M059J (cell line): ENCODE measurements at places on chromosomes 3 and 15. TPM values are rescaled to one million over a fixed set of nuclear protein-coding genes. Genes with fewer than 3 reads are reported as not detected.

Gene ANKUB1
- total RNA-seq, result not detected in 2 replicates

Gene UBAP1L
- total RNA-seq, result 0.10 and 0.12 TPM in 2 replicates

Gene RTP4
- 38.1 and 42.8 TPM in 2 replicates for total RNA-seq

DNA sequence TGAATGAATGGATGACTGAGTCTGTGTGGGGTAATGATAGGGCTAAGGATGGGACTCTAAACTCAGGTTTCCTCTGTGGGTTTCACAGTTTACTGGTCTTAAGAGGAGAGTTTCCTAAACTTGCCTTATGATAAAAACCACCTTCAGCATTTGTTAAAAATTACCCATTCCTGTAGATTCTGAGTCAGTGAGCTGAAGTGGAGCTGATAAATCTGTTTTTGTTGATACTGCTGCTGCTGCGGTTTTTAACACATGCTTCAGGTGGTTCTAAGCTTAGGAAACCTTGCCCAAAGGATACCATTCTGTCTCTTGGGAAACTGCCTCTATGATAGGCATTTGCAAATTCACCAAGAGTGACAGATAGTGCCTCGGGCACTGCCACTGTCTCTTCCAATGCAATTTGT is 52.6 kb downstream of the MECOM start:
- DNase-seq, result peak; percentile 38

DNA sequence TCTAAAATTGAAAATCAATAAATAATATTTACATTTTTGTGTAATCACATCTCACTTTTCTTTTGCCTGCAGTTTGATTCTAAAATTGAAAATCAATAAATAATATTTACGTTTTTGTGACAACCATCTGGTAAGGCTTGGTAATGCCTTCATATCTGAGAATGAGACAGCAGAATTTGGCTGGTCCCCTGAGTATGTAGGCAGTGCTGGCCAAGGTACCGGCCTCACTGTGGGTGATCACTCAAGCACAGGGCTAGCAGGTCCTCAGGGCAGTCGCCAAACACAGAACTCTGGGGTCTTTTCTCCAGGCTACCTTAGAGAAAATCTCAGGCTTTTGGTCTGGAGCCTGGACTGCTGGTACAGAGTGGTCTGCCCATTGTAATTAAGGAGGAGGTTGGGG is 26.2 kb downstream of the RTP3 start:
- DNase-seq, result no peak

DNA sequence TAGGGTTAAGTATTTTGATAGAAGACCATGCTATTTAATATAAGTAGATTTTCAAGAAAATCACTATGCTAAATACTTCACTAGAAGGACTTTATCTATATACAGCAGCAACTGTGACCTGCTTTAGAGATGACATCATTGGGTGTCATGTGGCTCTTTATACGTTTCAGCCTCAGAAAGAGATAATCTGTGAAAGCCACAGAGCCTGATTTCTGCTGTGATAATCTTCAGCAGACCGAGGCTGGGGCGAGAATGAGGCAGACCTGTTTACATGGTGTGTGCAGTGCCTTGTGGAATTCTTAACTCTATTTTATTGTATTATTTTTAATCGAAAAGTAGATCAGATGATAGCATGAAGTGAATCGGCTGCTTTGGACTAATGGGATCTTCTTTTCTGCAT is 471.2 kb downstream of the MFSD1 start:
- DNase-seq, result no peak

- no peak for DNase-seq
These were observed 10.7 kb downstream of the VPS8 start for GRCh38 chr3:184822654-184823053.
